Activated T-helper 1 cell treated with anti-CD3 and anti-CD28 coated beads, Interleukin-2, amount 50 U/mL, for 16 hours (primary cell): ENCODE measurements at places on chromosomes 12 and 14.

- DNase-seq: no peak
Measured at GRCh38 chr14:60722357-60723115, 1.6 kb downstream of the SIX4 start.

- no peak for DNase-seq
Measured at GRCh38 chr12:52125476-52125900, 46.0 kb downstream of the SMIM41 start.

- no peak for DNase-seq
Measured at GRCh38 chr14:106530423-106531107, 1004.2 kb downstream of the TMEM121 start.

DNA sequence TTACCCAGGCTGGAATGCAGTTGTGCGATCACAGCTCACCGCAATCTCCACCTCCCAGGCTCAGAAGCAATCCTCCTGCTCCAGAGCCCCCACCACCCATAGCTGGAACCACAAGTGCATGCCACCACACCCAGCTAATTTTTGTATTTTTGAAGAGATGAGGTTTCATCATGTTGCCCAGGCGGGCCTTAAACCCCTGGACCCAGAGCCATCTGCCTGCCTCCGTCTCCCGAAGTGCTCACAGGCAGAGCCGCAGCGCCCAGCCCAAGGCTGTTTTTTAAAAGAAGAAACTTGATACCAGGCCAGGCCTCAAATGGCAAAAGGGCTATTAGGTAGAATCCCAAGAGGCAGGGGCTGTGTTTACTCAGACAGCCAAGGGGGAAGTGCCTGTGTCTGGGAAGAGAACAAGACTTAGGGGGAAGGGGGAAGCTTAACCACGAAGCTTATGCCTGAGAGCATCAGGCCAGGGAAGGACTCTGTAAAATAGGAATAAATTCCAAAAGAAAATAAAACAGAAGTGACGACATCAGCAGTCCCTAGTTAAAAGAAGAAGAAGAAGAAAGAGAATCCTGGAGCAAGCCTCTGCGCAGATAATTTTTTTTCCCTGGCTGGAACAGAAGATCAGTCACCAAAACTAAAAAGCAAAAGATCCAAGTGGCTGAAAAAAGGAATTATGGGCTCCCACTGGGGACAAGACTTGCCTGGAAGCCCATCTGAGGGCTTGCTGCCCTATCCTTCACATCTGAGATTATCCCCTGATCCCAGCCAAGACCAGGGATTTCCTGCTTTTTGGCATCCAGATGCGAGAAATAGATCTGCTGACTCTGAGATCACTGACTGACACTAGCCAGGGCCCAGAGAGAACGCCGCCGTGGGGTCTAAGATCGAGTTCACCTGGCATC lies 170.5 kb downstream of the NDUFA12 start:
- DNase-seq: no peak

DNA sequence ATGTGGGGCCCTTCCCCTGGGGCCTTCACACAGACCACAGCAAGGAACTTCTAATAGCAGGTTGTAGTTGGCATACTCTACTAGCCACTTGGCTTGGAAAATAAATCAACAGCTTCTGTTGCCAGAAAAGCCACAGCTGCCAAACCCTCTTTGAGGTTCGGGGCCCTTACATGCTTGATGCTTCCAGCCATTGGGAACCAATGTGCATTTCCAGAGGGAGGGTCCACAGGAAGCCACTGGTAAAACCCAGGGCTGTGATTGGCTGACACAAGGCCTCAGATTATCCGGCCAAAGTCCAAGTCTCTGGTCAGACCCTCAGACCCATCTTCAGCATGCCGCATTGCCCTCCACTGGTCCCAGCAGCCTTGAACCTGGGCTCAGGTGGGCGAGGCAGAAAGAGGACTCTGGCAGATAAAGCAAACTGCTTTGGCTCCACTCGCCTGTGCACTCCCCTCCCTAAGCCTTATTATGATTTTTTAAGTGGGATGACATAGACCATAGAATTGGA lies 214.4 kb downstream of the BCL11B start:
- no peak for DNase-seq

DNA sequence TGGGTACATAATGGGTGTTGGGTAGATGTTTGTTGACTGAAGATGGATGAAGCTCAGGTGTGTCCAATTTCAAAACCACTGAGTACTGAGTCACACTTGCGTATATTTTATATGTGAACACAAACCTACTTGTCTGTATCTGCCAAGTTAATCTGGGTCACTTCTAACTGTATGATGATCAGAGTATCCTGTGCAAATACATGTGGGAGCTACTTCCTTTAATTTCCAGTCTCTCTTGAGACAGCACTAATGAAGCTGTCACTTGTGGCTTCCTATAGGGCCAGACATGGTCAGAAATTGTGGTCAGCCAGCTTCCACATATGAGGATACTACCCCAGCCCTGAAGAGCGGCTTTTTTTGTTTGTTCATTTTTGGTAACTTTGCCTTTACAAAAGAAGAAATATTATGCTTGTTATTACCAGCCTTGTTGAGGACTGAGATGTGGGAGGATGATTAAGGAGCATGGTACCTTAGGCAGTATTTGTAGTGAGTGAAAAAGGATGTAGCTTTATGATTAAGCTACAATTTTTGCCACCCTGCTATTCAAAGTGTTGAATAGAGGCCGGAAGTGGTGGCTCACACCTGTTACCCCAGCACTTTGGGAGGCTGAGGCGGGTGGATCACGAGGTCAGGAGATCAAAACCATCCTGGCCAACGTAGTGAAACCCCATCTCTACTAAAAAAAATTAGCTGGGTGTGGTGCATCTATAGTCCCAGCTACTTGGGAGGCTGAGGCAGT lies 32.4 kb downstream of the PLXNC1 start:
- no peak for DNase-seq

- DNase-seq: peak; percentile 23
Measured at GRCh38 chr12:46217541-46218321, 51.1 kb downstream of the SLC38A1 start.

DNA sequence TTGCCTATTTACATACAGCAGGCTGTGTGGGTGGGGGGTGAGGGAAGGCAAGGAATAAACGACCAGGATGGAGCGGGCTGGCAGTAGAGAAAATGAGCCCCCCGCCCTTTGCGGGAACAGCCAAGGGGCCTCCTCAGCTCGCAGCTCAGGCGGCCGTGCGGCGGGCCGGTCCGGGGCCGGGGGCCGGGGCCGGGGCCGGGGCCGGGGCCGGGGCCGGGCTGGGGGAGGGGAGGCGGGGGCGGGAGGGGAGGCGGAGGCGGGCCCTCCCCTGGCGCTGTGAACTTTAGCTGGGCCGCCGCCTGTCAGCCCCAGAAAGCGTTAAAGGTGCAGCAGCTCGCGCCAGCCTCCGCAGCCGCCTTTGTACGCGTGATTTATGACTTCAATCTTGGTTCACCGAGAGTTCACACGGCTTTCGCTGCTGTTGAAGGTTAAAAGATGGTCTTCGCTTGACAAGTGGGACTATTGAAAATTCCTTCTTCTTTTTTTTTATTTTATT lies 28.8 kb downstream of the HOXC4 start:
- peak; percentile 9 for DNase-seq

DNA sequence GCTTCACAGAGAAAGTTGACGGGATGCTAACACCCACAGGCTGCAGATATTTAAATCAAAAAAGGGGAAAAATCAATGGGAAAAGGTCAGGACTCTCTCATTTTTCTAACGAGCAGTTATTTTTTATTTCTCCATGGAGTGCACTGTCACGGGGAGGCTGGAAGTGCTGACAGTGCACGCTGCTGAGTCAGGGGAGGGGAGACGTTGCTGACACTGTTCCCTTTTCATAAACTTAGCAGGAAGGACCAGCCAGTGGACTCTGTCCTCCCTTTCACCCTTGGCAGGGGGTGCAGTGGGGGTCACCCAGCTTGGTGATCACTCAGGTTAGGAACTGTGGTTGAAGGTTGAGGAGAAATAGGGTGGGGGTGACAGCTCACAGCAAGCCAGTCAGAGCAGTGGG lies 65.6 kb upstream of the FUT8 start:
- no peak for DNase-seq

DNA sequence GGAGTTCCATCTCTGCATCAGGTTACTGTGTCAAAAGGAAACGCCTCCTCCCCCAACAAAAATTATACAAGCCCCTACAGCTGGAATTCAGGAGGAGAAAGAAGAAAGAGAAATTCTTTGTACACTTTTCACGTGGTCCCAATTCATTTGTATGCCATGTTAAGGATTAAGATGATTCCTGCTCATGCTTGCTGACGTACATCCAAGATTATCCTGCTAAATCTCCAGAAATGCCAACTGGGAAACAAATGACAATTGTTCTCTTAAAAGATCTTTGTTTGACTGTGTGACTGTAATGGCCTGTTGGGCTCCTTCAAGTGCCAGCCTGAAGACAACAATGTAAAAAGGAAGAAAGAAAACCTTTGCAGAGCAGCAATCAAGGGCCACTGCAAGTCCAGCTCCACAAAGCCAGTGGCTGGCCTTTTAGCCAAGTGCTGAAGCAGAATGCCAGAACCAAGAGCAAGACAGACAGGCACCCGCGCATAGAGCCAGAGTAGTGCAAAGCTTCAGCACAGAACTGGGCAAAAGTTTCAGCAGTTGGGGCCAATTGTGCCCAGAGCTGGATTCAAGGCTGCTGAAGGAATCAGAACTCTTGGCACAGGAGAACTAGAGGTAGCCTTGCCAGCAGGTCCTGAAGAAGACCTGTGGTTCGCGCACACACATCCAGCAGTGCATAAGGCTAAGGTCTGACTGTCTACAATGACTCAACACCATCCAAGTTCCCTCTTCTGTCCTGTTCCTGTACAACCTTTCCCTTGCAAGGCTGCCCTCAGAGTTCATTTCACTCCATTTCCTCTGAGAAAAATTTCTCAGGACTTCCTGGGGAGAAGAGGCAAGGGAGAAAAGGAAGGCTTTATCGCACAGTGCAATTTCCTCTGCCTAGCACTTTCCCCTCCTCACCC lies 209.7 kb upstream of the BMP4 start:
- no peak for DNase-seq

DNA sequence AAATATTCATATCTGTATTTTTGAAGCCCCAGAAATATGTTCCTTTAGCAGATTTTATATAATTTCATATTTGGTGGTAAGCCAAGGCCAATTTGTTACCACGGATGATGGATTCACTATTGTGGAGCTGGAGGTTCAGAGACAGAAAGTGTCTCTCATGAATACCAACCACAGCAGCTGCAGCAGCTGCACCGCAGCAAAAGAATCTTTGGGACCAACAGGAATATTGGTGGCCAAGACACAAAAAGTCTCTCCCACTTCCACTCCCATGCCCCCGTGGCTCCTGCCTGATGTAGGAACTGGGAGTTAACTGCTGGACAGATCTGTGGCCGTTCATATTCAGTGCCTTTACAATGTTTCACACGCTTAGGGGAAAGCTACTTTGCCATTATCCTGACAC lies 155.3 kb downstream of the ADAMTS20 start:
- DNase-seq: no peak

DNA sequence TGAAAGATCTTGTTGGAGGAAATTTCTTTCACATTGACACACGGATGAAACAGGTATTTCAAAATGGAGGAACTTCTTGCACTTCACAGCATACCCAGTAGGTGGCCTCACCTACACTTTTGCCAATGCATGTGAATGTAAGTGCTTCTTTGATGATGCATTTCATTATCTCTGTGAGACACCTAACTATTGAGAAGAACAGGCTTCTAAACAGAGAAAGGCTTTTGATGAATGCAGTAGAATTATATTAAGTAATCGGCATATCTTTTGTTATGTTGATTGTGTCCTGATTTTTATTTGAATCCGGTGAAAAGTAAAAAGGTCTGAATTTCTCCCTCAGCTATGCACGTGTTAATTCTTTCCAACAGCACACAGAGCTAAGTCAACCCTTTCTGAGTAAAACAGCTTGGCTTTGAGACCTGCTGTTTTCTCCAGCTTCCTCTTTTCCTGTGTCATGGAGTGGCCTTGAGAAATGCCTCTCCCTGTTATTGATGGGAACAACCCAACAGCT lies 399.0 kb downstream of the NAV3 start:
- DNase-seq: no peak

- no peak for DNase-seq
Measured at GRCh38 chr14:57408037-57408436, 17.7 kb downstream of the NAA30 start.

- no peak for DNase-seq
Measured at GRCh38 chr14:74942181-74942580, 13.2 kb downstream of the PGF start.

GRCh38 chr14:103802356-103802755 lies 45.0 kb downstream of the PPP1R13B start:
- no peak for DNase-seq

- DNase-seq: no peak
Measured at GRCh38 chr14:62956413-62956812, 88.8 kb downstream of the KCNH5 start.

GRCh38 chr14:82951171-82951570 lies 1417.5 kb upstream of the SEL1L start:
- DNase-seq: no peak

DNA sequence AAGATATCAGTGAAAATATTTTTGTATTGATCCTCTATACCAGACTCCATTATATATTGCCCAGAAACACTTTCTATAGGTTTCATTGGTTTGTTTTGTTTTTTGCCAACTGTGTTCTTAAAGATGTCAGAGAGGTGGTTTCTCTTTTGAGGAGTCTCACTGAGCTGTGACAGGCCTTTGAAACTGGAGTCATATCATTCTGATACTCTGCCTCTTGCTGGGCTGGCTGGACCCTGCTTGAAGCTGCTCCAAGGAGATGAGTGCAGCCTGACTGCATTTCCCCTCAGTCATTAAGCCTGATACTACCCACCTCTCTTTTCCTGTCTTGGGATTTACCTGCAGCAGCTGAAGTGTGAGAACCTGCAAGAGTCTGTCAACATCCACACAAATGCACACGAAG lies 16.4 kb upstream of the TAS2R30 start:
- no peak for DNase-seq

GRCh38 chr14:98594156-98594555 lies 677.8 kb downstream of the BCL11B start:
- DNase-seq: no peak

- DNase-seq: no peak
Measured at GRCh38 chr12:54394281-54394719, 9.8 kb upstream of the ZNF385A start.

GRCh38 chr12:51862947-51863346 lies 14.4 kb upstream of the FIGNL2 start:
- no peak for DNase-seq

- no peak for DNase-seq
Measured at GRCh38 chr12:43836475-43836989, 651 bp downstream of the TMEM117 start.

DNA sequence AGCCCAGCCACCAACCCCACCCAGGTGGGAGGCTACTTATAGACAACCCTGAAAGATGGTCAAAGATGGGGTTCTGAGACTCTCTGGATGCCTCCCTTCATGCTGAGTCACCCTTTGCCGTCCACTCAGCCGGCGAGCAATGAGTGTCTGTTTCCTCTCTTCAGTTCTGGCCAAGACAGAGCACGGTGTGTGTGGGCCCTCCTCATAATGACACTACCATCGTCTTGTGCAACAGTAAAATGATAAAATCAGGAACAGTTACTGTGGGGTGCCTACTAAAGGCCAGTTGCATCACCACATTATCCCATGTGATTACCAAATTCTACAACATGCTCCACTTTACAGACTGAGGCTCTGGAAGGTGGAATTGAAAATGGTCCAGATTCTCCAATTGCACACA lies 7.0 kb upstream of the BDKRB1 start:
- no peak for DNase-seq
